ENCODE measurements at places on chromosomes 7 and 10. TPM values are rescaled to one million over a fixed set of nuclear protein-coding genes. Genes with fewer than 3 reads are reported as not detected.

The CACNB2 gene
- not detected for total RNA-seq

The CDC14C gene
- not detected for total RNA-seq

GRCh38 chr10:3424111-3424851 lies 251.7 kb upstream of the PITRM1 start:
- no peaks in the 10 kb centered on the region for H3K36me3 ChIP-seq
- peaks cover 7% of the 10 kb centered on the region for H3K4me1 ChIP-seq
- no peak overlapping the region for H3K4me3 ChIP-seq
- no peaks in the 10 kb centered on the region for H3K27me3 ChIP-seq
- DNase-seq, result no peak

- H3K27ac ChIP-seq, result peak overlapping the region; percentile 49
- no peak overlapping the region for H3K4me3 ChIP-seq
- DNase-seq, result no peak
- H3K4me1 ChIP-seq, result peaks cover 62% of the 10 kb centered on the region
- no peaks in the 10 kb centered on the region for H3K27me3 ChIP-seq
Observed at GRCh38 chr7:43612128-43612527, 29.2 kb downstream of the STK17A start.

DNA sequence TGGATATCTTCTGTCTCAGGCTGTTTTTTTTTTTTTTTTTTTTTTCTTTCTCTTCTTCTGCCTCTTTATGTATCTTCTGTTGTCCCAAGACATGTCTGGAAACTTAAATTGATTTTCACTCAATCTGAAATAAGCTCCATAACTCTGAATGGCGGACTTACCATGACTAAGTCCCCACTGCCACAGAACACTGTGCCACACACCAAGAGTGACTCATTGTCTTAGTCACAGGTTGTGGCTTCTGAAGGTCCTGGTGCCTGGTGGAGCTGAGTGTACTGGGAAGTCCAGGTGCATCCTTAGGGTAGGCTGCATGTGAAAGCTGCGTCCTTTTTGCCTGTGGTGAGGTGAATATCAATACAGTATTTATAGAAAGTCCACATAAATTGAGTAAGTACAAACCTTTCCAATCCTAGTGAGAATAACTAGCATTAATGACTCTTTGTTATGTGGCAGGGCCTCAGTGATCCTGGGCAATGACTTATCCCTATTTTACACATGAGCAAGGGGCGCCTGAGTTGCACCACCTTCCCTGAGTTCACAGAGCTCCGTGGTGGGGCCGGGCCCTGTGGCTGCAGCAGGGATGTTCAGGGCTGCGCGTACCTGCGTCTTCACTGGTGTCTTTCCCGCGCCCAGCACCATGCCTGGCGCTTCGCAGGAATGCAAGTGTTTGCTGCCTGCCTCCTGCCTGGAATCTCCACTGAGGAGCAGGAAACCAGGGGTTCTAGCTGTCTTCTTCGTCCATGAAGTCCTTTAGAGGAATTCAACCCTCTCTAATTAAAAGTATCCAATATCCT lies 4.3 kb downstream of the PFKP start:
- no peak overlapping the region for H3K27ac ChIP-seq
- DNase-seq, result no peak
- H3K4me1 ChIP-seq, result peaks cover 8% of the 10 kb centered on the region
- H3K4me3 ChIP-seq, result no peak overlapping the region

GRCh38 chr7:31545549-31545948 lies 31.7 kb downstream of the ITPRID1 start:
- no peak overlapping the region for H3K4me3 ChIP-seq
- H3K27ac ChIP-seq, result no peak overlapping the region
- no peaks in the 10 kb centered on the region for H3K27me3 ChIP-seq
- H3K36me3 ChIP-seq, result no peaks in the 10 kb centered on the region
